ENCODE measurements at places on chromosomes 13 and 19.

GRCh38 chr13:52925775-52926285 lies 77.4 kb upstream of the PCDH8 start:
- DNase-seq: peak; percentile 3

GRCh38 chr19:19067276-19068072 lies 3.7 kb downstream of the SLC25A42 start:
- DNase-seq: peak; percentile 19

- DNase-seq: no peak
Observed at GRCh38 chr19:45070861-45071544, 5.3 kb downstream of the ZNF296 start.

- DNase-seq: peak; percentile 44
Observed at GRCh38 chr19:14248578-14249011, 42.6 kb upstream of the ADGRL1 start.

- DNase-seq: no peak
Observed at GRCh38 chr13:46295491-46296114, 83.9 kb downstream of the LRRC63 start.

GRCh38 chr13:45199711-45200110 lies 1.1 kb downstream of the KCTD4 start:
- no peak for DNase-seq

DNA sequence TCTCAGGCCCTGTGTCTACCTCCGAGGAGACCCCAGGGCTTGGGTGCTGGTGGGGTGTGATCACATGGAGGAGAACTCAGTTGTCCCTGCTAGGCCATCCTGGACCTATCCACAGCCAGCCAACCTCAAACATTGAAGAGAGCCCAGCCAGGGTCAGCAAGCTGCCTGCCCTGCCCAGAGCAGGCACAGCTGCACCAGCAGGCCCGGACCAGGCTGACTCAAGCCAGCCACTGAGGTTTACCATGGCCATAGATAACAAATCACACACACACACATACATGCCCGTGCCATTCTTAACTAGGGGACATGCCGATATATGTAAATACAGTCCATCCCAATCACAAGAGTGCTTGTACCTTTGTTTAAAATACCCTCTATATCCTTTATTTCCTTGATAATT lies 8.1 kb downstream of the ARHGEF7 start:
- DNase-seq: no peak
